GM12865 (cell line): ENCODE measurements at places on chromosomes 12 and 14.

DNA sequence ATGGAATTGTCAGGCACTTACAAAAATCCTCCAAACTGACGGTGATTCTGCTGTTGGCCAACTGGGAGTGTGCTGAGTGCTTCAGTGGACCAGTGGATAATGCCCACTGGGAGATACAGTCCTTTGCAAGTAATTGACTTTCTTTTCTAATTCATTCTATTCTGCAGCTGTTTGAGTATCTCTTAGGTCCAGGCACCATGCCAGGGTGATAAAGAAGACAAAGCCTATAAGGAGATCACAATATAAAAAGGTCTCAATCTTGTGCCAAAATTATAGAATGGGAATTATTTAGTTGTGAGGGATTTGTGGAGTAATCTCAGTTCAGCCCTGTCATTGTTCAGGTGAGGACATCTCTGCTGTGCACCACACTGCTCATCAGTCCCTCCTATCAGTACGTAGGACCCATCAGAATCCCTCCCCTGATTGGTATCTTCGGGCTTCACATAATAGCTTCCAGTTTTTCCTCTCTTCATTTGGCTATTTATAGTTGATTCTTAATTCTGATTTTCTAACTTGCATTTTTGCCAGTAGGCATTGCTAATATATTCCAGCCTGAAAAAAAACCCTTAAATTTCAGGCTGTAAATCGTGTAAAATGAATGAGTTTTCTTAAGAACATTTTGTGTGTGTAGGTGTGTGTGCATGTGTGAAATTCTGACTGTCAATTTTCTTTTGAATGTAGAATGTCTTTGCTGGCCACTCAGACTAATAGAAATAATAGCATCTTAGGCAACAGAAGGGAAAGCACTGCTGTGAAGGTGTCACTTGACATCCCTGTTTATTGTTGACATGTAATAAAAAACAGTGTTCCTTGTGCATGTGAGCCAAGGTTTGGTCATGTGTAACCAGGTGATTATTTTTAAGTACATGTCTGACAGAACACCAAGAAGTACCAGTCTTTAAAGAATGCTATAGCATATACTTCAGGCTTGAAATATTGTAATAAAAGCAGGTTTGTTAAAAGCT, 457.6 kb upstream of the RGS6 start:
- DNase-seq, result no peak

DNA sequence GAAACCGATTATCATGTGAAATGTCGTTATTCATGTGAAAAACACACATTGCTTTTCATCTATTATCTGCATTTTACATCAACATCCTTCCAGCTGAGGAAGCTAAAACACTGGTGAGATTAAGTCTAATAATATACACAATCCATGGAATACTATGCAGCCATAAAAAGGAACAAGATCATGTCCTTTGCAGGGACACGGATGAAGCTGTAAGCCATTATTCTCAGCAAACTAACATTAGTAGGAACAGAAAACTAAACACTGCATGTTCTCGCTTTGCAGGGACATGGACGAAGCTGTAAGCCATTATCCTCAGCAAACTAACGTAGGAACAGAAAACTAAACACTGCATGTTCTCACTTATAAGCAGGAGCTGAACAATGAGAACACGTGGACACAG, 18.3 kb downstream of the KICS2 start:
- no peak for DNase-seq

DNA sequence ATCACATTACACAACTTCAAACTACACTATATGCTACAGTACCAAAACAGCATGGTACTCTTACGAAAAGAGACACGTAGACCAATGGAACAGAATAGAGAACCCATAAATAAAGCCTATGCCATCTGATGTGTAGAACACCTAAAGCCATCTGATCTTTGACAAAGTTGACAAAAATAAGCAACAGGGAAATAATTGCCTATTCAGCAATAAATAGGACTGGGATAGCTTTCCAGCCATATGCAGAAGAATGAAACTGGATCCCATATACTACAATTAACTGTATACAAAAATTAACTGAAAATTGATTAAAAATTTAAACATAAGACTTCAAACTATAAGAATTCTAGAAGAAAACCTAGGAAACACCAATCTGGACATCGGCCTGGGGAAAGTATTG, 120.7 kb downstream of the PTPRO start:
- no peak for DNase-seq

DNA sequence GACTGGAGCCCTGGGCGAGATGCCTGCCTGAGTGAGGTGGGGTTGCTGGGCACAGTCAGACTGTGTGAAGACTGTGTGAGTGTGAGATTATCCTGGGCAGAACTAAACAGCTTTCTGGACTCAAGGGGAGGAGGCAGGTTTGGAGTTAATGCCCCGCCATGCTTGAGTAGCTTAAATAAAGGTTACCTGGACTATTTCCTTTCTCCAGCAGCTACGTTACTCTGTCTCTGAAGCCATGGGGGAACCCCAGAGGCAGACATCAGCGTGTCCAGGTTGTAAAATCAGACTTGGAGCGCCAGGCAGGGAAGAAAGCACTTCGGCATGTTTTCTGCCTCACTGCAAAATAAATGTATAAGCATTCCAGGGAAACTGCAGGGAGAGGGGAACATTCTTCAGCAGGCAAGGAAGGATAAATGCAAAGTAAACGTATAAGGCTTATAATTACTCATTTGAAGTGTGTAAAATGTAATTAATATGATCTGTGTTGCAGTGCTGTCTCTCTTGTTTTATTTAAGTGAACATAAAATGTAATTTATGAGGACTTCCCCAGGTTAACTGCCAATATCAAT, 129.7 kb downstream of the CHST11 start:
- no peak for DNase-seq

- DNase-seq, result no peak
Measured at GRCh38 chr12:96698965-96699364, 208.1 kb upstream of the NEDD1 start.

GRCh38 chr14:41506552-41506951, 100.1 kb upstream of the LRFN5 start:
- DNase-seq, result no peak

DNA sequence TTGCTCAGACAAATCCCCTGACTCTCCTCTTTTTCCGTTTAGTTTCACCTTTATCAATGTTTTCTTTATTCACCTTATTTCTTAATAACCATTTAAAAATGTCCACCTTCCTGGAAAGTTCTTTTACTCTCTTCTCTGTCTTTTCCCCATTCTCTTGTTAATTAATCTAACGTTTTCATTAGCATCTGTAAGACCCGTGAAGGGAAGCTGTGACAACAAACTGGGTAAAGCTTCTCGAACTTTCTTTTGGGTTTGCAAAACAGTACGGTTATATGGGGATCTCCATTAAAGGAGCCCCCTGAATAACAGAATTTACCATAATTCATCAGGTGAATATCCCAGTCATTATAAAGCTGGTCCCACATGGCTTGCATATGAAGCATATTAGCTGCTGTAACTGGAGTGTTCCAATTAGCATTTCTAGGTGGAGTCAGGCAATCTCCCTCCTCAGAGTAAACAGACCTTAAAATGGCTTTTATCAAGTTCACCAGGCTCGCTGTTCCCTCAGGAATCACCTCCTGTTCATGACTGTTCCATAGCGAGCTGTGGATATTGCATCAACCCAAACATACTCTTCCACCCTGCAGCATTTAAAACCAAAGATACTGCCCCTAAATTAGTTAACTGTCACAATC, 42.4 kb downstream of the TMEM30B start:
- DNase-seq, result no peak

DNA sequence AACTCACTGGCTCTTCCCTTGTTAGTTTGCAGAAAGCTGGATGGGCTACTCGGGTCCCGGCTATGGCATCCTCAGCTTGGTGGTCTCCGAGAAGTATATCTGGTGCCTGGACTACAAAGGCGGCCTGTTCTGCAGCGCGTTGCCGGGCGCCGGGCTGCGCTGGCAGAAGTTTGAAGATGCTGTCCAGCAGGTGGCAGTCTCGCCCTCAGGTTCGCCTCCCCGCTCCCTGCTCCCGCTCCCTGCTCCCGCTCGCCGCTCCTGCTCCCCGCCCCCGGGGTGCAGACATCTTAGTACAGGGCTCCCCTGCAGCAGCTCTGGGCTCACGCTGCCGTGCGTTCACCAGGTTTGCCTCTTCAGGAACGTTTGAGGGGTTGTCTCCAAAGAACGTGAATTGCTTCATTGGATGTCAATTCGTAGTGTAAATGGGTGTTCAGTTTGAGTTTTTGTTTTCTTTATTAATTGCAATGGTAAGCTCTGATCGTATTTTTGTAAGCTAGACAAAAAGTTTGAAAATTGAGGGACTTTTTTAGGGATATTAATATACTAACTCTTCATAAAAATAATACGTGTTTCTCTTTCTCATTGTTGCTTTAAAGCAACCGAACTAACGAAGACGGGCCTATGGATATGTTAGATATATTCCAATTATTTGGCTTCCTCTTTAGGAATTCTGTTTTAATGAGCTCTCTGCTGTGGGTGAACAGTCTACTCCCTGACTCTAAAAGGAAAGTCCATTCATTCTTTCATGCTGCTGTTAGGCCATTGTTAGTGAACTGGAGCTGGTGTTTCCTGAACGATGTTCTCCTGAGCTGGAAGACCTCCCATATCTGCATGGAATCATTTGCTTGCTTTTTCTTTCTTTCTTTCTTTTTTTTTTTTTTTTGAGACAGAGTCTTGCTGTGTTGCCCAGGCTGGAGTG, 71.3 kb downstream of the ANKRD9 start:
- peak; percentile 90 for DNase-seq

GRCh38 chr12:13489246-13489645, 292.7 kb downstream of the EMP1 start:
- DNase-seq, result no peak

- no peak for DNase-seq
Measured at GRCh38 chr12:131853832-131854797, 25.9 kb downstream of the MMP17 start.
